Cerebellar nuclear complex (tissue), 1 donor: ENCODE measurements at places on chromosomes 2 and 18.

- DNase-seq, result no peak
These were observed 9.6 kb upstream of the ALPK2 start for GRCh38 chr18:58638441-58638840.

- DNase-seq, result no peak
These were observed 101.6 kb downstream of the SPTBN1 start for GRCh38 chr2:54557601-54558187.

DNA sequence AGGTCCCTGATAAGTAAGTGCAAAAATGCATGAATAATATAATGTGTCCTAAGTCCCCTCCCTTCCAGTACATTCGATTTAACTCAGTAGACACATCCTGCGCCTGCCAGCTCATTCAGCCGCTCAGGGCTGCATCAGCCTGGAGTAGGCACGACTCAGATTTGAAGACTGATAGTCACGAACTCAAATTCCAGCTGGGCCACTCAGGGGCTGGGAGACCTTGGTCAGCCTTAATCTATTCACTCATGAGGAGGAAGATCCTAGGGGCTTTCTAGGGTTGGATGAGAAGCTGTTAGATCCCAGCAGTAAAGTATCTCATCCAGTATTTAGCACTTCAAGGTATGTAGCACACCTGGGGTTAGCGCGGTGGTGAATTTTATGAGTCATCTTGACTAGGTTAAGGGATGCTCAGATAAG is 98.9 kb upstream of the ODC1 start:
- no peak for DNase-seq

DNA sequence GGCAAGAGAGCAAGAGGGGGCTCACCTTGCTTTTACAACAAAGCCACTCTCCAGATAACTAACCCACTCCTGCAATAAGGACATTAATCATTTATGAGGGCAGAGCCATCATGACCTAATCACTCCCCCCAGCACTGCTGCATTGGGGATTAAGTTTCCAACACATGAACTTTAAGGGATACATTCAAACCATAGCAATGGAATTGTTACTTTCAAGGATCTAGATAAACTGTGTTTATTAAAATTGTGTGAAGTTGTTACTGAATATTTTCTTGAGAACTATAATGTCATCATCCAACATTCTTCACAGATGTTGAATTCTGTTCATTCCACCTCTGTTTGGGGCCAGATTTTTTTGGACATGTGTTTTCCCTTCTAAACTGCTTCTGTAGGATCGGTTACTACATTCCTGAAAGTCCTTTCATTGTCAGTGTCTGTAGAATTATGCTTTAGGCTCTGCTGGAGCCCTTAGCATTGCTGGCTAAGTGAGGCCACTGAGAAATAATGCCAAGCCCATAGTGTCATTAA is 50.4 kb downstream of the SPATS2L start:
- DNase-seq, result no peak

- DNase-seq, result no peak
These were observed 1.4 kb upstream of the YES1 start for GRCh38 chr18:813172-814071.

DNA sequence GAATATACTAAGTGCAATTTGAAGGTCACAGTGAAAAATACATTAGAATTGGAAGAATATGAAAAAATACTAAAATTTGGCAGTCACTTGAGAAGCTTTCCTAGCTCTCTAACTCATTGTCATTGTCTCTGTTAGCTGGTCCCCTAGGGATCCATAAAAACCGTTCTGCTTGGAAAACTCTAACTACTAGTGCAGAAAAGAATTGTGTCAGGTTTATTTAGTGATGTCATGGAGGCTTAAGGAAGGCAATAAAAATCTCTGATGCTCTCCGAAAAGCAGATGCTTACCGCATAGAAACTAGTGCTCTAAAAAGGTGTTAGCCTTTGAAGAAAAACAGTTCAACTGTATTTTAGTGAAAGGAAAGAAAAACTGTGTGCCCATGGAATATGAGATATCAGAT is 150.1 kb upstream of the DLGAP1 start:
- DNase-seq, result no peak

- DNase-seq, result no peak
These were observed 1626.2 kb downstream of the LRP1B start for GRCh38 chr2:140504601-140505000.

DNA sequence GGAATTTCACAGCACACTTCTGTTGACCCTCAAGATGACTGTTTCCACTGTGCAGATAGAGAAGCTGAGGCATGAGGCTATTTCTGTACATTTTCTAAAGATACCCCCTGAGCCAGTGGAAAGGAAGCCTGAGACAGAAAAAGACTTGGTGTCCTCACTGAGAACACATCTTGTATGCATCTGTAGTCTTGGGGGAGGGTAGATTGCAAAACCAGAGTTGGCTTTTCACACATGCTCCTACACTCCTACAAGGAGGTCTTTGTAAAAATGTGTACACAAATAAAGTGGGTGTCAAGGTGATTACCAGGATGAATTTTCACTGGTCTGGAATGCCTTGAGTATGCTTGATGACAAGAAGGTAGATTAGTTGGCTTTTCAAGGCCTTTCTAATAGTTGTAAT is 98.0 kb downstream of the KCTD18 start:
- no peak for DNase-seq

- DNase-seq, result no peak
These were observed 939 bp downstream of the DOCK10 start for GRCh38 chr2:225041207-225041850.

- no peak for DNase-seq
These were observed 59.1 kb downstream of the NYAP2 start for GRCh38 chr2:225458431-225459117.

DNA sequence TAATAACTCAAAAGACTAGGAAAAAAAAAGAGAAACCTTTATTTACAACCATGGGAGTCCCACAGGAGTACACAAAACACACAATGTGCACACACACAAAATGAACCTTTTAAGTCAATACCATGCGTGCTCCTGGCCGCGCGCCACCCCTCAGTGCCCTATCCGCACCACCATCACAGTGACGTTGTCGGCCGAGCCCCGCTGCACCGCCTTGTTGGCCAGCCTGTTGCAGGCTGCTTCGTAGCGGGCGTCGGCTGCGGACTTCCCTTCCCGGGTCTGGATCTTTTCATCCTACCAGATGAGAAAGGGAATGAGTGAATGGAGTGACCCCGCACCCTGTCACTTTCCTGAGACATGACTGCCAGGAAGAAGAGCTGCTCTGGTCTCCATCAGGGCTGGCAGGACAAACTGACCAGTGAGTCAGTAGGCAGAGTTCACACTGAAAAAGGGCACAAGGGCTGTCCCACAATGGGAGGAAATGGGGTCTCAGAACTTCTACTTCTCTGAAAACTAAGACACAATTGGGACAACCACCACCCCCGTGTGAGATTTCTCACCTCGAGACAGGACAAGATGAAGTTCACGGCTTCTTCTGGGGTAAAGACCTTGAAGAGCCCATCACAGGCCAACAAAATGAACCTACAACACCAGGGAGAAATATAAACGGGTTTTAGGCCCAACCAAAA is 11.8 kb downstream of the ERFE start:
- DNase-seq, result no peak

DNA sequence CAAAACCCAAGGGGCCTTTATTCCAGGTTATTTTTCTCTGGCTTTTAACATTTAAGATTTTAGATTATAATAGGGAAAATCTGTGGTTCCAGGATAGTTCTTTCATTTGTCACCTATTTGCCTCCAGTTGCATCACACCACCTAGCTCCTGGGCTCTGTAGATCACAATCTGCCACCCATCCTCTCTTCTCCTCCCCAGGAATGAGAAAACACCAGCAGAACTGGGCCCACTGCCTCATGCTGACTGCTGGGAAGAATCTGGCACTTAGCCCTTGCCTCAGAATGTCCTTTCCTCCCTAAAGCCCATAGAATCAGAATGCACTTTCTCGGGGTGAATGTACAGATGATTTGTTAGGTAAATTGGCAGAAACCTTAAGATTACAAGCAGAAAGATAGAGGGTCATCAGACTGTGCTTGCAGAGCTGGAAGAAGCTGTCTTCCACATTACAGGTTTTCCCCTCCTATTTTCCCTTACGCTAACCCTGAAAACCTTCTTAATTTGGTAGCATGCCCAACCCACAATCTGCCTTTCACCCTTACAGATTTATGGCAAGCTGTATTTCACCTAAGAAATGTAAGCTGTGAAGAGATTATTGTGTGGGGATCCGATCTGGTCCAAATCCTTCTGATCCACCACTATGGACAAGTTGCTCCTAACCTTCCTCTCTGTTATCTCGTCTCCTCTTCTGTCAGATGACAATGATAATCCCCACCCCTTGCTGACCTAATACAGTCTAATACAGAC is 72.6 kb downstream of the LRRC30 start:
- DNase-seq, result no peak

- DNase-seq, result no peak
These were observed 35.4 kb downstream of the ZNF804A start for GRCh38 chr2:184633726-184634125.

DNA sequence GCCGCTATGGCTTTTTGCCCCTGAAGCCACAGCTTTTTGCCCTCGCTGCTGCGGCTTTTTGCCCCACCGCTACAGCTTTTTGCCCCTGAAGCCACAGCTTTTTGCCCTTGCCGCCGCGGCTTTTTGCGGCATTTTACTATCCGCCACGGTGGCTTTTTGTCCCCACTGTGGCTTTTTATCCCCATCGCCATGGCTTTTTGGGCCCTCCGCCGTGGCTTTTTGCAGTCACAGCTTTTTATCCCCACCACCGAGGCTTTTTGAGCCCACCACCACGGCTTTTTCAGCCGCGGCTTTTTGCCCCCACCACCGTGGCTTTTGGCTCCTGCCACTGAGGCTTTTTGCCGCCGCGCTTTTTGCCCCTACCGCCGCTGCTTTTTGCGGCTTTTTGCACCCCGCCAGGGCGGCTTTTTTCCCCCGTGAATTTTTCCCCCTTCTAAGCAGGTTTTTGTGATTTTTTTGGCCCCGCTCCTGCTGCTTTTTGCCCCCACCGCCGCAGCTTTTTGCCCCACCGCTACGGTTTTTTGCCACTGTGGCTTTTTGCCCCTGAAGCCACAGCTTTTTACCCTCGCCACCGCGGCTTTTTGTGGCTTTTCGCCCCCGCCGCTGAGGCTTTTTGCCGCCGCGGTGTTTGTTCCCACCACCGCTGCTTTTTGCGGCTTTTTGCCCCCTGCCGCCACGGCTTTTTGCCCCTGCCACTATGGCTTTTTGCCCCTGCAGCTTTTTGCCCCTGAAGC is 2797.2 kb upstream of the TEKT4 start:
- DNase-seq, result no peak

DNA sequence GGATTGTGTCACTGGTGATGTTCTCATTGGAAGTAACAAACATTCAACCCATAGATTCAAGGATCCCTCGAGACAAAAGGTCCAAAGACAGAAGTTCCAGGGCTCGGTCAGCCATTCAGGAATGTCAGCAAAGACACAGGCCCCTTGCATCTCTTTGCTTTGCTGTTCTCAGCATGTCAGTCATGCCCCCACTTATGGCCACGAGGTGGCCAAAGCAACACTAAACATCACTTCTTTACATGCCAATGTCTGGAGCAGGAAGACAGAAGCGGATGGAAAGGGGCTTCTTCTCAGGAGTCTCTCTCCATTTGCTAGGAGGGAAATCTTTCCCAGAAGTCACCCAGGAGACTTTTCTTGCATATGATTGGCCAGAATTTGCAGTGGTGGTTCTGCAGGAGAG is 191.6 kb upstream of the SP5 start:
- no peak for DNase-seq

DNA sequence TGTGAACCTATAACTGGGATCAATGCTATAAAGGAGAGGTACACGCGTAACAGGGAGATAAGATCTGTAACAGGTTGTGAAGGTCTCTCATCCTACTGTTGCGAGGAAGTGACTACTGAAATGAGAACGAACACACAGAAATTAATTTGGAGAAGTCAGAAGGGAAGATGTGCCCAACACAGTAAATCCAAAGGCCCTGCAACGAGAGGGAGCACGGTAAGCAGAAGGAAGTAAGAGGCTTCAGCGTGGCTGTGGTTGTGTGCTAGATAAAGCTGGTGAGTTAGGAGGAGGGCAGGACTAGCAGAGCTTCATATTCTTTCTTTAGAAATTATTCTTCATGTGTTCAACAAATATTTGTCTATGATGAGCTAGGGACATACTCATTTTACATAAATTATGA is 2.5 kb upstream of the ATG16L1 start:
- DNase-seq, result no peak

GRCh38 chr18:76348267-76349066 is 146.6 kb downstream of the ZNF516 start:
- DNase-seq, result no peak

DNA sequence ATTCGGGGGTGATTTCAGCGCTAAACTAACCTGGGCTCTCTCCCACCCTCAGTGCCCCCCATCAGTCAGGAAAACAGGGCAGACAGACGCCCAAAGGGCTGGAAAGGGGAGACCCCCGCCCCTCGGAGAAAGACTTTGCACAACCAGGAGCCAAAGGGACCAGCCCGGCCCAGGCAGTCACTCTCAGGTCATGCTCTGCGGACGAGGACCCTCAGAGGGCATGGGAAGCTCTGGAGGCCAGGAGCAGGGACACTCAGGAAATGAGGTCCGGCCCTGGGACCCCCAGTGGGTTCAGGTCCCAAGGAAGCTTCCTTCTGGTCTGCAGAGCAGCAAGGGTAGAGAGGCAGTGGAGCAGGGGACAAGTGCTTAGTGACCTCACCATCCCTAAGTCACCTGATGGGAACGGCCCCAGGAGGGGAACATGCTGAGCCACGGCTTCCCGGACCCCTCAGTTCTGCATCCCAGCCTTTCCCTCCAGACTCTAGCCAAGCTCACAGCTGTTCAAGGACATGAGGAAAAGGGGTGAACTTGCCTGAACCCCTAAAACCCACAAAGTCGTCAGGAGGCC is 88.0 kb upstream of the GPC1 start:
- no peak for DNase-seq

DNA sequence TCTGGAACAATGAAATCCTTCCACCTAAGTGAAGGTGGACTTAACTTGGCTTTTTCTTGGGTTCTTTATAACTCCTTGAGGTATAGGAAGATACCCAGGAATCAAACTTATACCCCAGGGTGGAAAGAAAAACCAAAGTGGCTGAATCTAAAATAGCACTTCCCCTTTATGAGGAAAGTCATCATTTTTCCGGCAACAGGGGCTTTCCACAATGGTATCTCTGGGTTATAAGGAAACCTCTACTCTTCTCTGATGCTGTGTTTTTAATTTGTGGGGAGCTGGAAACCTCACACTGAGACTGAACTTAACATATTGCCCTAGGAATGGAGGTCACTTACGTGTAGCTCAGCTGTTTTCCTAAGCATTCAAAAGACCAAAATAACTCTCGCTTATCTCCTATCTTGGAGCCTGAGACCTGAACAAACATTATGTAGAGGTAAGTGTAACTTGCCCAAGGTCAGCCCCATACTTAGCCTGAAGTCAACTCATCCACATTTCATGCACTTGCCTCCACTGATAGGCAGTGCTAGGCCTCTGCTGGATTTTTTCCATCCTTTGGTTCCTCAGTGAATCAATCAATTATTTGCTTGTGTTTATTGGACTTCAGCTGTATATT is 117.9 kb downstream of the SETBP1 start:
- DNase-seq, result no peak

- DNase-seq, result no peak
These were observed 92.4 kb downstream of the ZAP70 start for GRCh38 chr2:97805776-97806175.

GRCh38 chr2:202031246-202031951 is 2.3 kb upstream of the FZD7 start:
- no peak for DNase-seq
